NAMALWA (cell line): ENCODE measurements at places on chromosomes 7 and 10.

DNA sequence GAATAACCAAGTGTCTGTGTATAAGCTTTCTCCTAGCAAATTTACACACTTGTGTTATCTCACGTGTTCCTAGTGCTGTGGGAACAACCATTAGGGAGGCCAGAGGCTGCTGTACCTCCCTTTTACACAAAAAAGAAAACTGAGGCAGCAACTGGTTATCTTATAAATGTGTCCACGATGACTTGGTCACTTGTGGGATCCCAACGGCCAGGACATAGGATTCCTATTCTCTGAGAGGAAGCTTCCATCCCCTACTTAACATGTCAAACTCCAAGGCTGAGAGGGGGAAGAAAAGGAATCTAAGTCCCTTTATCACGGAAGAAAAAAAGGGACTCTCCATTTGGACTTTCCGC lies 484 bp downstream of the ZNF438 start:
- DNase-seq: no peak

DNA sequence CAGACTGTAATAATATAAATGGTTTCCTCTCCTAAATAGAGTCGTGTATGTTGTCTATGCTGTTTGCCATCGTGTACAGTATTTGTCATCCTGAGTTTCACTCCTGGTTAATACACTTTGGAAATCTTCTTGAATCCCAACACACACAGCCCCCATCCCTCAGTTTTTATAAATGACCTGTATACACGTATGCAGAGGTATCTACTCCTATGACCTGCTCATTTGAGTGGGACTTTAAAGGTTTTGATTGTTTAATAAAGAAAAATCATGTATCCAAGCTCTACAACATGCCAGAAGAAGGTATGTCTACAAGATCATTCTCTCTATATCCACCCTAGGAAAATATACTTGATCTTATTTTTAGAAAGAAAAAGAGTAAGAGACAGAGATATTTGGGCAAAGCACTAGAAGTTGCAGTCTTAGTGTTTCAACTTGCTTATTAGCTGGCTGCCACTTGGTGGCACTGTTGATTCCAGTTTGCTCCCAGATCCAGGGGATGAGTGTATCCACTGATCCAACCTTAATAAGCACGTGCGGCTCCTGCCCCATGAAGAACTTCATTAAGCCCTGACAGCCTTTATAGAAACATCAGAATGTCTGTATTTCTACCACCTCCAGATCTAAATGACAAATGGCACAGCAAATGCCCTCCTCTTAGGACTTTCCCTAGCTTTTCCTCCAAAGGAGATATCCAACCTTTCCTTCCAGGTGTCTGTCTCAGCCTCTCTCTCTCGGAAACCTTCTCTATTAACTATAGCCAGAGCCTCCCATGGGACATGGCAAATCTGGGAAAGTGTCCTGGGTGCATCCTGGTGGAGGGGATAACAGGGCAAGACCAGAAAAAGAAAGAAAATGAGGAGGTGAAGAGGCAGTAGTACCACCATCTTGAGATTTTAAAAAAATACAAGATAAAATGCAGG lies 181.6 kb upstream of the NEBL start:
- peak; percentile 65 for DNase-seq

DNA sequence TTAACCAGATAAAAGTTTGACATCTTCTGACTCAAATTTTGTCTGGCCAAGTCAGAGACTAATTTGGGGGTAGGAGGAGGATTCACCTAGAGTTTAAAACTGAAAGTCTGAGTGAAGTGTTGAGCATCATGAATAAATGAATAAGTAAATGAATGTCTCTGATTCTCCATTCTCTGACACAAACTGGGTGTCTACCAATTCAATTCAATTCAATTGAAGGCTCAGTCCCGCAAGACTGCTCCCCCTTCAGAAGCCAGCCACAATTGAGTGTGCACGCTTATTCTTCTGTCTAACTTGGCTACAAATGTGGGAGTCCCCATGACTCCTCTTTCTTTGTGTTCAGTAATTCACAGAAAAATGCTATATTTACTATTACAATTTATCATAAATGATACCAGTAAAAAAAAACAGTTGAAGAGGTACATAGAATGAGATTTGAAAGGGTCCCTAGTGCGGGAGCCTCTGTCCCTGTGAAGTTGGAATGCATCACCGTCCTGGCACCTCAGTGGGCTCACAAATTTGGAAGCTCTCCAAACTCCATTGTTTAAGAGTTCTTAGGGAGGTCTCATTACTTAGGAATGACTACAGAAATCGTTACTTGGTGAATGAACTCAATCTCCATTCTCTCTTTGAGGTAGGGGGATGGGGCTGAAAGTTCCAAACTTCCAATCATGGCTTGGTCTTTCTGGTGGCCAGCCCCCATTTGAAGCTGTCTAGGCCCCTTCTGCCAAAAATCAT lies 243.7 kb upstream of the PHYHIPL start:
- DNase-seq: no peak

- DNase-seq: no peak
Observed at GRCh38 chr10:27450225-27450624, 53.9 kb upstream of the RAB18 start.

GRCh38 chr10:17527514-17528146 lies 73.2 kb upstream of the ST8SIA6 start:
- DNase-seq: no peak

DNA sequence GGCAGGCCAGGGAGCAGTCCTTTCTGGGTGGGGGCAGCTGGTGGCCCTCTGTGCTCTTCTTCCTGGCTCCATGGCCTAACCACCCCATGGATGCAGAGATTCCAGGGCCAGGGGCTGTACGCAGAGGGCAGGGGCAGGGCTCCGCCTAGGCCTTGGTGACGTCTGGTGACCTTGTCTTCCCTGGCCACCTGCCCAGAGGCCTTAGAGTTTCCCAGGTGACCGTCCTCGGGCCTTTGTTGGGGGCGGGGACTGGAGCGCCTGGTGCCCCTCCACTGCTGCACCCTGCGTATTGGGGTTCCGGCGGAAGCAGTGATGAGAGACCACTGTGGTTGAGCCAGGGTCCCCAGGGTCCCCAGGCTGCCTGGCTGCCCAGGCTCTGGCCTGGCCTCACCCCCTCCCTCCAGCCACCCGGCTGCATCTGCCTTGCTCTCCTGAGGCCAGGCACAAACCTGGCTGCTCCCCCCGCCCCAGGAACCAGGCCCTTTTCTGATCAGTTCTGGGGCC lies 10.3 kb downstream of the PWWP2B start:
- no peak for DNase-seq

DNA sequence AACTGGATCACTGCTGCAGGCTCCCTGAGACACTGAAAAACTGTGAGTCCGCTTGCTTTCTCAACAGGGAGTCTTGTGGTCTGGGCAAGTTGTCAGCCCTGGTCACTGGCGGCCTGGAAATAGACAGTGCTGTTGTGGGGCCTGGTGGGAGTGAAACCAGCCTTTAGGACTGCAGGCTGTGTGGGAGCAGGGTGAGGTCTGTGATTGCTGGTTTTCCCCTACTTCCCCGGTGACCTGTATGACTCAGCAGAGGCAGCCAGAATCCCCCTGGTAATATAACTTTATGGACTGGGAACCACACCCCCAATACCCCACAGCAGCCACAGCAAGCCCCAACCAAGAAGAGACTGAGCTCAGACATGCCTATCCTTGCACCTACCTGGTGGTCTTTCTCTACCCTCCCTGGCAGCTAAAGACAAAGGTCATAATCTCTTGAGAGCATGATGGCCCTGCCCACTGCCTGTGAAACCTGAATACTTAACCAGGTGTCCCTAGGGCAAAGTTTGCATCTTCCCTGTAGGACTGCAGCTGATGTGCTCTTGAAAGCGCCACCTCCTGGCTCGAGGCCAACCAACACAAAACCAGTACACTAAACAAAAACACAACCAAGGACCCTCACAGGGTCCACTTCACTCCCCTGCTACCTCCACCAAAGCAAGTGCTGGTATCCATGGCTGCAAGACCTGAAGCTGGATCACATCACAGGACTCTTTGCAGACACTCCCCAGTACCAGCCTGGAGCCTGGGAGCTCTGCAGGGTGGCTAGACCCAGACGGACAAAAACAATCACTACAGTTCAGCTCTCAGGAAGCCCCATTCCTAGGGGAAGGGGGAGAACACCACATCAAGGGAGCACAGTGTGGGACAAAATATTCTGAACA lies 7.2 kb upstream of the ADAM22 start:
- no peak for DNase-seq
